ENCODE measurements at places on chromosomes 5 and 9. TPM values are rescaled to one million over a fixed set of nuclear protein-coding genes. Genes with fewer than 3 reads are reported as not detected.

The CCDC171 gene
- 2.4 TPM for total RNA-seq

The FBP2 gene
- total RNA-seq: not detected

The SPATA24 gene
- 7.2 TPM for total RNA-seq

The AIF1L gene
- 0.16 TPM for total RNA-seq

The NPR2 gene
- total RNA-seq: 14.9 TPM

The TRPM3 gene
- total RNA-seq: 14.9 TPM

The CDKN2B-AS1 gene
- 10.1 TPM for total RNA-seq

The FAM153A gene
- 0.24 TPM for total RNA-seq

The OTP gene
- total RNA-seq: not detected

The WDR38 gene
- total RNA-seq: not detected

The SGCD gene
- 81.6 TPM for total RNA-seq

The SOX30 gene
- under 0.01 TPM for total RNA-seq

The SVEP1 gene
- 107 TPM for total RNA-seq

The FGFR4 gene
- total RNA-seq: 1.3 TPM

Data from hair follicle dermal papilla cell (primary cell).